ENCODE measurements at places on chromosomes 4 and X.

DNA sequence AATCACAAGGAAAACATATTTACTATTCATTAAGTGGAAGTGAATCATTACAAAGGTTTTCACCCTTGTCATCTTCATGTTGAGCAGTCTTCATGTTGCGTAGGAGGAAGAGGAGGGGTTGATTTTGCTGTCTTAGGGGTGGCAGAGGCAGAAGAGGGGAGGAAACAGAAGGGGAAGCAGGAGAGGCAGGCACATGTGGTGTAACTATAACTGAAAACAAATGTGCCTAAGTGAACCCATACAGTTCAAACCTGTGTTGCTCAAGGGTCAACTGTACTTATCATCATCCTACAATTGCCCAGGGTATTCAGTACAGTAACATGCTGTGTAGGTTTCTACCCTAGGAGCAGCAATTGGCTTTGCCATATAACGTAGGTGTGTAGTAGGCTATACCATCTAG lies 47.2 kb downstream of the SYNPO2 start:
- DNase-seq = no peak

DNA sequence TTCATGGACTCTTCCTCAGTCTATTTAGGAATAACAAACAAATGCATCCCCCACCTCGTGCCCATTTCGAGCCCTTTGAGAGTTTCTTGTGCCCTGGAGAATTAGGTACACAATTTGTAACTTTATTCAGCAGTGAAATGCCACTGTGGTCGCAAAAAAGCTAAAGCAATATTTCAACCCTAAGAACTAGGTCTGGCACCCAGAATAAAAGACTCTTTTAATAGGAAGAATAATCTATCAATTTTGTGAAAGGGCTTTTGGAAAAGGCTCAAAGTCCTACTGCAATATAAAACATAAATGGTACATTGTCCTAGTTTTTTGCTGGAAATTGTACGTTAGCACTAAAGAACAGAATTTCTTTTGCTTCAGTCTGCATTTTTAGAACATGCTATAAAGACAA lies 304.6 kb upstream of the TENM3 start:
- DNase-seq = no peak

DNA sequence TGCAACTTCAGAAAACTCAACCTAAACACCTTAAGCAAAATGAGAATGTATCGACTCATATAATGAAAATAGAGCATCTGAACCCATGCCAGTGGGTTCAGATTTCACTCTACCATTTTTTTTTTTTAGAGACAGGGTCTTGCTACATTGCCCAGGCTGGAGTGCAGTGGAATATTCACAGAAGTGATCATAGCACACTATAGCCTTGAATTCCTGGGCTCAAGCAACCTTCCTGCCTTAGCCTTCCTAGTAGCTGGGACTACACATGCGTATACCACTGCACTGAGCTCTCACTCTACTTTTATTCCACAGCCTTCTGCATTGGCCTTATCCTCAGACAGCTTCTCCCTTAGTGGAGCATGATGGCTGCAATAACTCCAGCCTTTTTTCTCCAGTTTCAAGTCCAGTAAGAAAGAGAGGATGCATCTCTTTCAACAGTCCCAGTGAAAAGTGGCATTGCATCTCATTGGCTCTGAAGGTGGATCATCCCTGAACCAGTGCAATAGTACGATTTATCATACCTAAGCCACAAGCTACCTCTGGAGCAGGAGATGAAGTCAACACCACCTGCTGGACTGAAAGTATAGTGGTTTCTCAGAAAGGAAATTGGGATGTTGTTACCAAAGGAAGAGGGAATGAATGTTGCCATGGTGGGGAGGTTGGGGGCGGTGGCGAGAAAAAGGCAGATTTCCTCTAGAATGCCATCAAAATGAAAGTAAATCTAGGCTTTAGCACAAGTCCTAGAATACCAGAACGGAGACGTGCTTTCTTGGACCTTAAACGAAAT lies 2.0 kb upstream of the SOD3 start:
- no peak for DNase-seq

GRCh38 chrX:84118315-84118714 lies 69.7 kb downstream of the RPS6KA6 start:
- DNase-seq = no peak

DNA sequence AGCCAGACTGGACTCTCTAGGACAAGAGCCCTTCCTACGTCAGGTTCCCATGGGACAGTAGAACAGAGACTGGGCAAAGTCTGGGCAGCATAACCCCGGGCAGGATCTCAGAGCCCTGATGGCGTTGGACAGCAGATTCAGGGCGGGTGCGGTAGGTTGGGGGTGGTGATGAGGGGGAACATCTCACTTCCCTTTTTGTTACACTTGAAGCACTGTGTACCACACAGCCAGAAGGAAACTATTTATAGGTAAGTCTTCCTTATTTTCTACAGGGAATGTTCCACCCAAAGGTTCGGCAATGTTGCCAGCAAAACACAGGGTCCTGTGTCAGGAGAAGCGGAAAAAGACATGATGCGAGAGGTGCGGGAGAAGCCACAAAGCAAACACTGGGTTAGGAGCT lies 54.3 kb downstream of the TSC22D3 start:
- no peak for DNase-seq

GRCh38 chr4:169314906-169315305 lies 44.1 kb upstream of the SH3RF1 start:
- DNase-seq = peak; percentile 40

DNA sequence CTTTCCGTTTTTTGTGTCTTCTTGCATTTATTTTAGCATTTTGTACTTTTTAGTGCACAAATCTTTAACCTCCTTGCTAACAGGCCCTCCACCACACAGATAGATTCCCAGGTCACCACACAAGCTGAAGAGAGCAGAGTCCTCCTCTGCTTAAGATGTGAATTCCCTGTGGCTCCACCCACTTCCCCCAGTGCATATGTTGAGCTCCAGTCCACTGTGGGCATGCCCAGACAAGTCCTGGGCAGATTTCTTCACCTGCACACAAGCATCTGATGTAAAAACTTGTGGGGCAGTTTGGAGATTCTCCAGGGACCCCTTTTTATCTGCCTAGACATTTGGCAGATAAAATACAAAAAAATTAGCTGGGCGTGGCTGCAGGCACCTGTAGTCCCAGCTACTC lies 19.8 kb upstream of the PASD1 start:
- no peak for DNase-seq

GRCh38 chrX:133953078-133953477 lies 32.3 kb downstream of the GPC3 start:
- DNase-seq = no peak

DNA sequence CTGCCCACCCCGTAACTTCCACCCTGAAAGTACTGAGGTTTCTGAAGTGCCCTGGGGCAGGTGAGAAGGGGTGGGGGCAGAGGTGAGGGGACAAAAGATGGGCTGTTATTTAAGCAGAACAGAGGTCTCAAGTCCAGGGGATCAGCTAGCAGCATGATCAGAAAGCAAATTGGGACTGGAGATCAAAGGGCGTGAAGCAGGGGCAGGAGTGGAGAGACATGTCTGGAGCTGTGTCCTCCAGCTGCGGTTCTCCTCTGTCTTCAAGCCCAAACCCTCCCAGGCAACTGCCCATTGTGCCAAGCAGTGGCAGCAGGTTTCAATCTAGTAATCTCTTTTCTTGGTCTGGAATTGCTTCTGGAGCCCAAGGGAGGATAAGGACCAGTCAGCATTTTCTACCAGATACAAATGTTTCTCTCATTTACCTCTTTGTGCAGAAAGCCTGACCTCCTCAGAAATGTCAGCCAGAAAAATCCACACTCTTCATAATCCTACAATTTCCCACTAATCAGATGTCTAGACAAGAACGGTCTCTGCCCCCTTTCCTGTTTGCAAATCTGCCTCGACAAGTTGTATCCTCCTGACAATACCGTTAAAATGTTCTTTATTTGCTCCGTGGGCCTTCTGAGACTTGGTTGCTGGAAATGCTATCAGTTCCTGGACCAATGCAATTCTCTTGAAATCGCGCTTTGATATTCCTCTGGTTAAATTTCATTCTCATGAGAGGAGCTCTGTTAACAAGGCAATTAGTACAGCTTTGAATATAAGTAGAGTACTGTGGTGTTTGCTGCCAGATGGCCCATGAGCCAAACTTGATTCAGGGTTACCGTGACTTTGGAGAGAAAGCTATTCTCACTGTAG lies 23.2 kb upstream of the RASL11B start:
- no peak for DNase-seq

GRCh38 chr4:152072001-152072485 lies 311.2 kb upstream of the GATB start:
- no peak for DNase-seq

GRCh38 chr4:152971053-152971452 lies 34.9 kb downstream of the FHDC1 start:
- DNase-seq = no peak

DNA sequence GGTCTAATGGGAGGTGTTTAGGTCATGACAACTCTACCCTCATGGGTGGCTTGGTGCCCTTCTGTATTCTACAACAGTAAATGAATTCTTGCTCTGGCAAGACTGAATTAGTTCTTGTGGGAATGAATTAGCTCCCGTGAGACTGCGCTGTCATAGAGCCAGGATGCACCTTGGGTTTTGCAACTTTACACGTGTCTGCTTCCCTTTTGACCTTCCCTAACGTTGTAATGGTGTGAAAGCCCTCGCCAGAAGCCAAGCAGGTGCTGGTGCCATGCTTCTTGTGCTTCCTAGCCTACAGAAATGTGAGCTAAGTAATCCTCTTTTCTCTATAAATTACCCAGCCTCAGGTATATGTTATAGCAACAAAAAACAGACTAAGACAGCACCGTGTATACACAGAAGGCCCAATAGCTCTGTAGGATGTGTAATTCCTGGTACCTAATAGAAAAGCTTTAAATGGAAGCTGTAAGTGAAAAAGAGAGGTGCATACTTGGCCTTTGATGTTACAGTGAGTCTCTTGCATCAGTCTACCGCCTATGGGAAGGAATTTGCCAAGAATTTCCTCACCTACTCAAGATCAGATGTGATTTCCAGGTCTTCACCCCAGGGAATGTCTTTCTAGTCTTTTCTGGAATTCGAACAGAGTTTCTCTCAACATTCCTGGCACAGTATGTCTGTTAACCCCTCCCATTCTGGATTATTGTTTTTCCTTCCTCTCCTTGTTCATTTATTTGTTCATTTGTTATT lies 3.2 kb upstream of the ENPEP start:
- no peak for DNase-seq

DNA sequence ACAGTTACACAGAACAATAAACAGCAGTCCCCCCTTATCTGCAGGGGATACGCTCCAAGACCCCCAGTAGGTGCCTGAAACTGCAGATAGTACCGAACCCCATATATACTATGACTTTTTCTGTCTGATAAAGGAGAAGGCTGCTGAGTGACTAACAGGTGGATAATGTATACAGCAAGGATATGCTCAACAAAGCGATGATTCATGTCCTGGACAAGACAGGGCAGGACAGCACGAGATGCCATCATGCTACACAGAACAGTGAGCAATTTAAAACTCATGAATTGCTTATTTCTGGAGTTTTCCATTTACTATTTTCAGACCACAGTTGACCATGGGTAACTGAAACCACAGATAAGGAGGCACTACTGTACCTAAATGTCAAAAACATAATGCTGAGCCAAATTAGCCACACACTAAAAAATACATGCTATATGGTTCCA lies 76.1 kb downstream of the MANBA start:
- DNase-seq = no peak

DNA sequence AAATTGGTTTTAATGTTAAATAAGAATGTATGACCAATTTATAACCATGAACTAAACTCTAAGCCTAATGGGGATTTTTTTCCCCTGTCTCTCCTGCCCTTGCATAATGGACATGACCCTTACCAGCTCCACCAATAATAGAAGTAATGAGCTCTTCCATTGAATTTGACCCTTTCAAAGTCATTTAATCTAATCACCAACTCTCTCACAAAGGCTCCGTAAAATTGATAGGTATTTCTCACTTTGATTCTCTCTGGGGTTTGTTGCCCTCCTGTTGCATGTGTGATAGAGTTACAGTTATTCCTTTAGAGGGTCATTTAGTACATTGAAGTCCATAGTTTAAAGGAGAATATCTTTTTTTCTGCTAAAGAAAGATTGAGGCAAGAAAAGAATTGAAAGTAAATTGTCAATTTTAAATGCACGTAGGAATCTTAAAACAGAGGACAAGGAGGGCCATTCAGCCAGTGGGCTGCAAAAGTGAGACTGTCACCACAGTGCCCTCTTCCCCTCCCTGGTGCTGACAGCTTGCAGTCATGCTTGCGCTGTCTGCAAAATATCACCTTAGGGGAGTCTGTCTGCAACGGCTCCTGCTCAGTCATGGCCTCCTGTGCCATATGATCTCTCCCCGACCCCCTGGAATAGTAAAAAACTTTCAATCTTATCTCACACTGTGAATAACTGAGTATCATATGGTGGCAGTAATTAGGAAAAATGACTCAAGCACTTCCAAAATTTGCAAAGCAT lies 307.5 kb upstream of the GNPDA2 start:
- no peak for DNase-seq

DNA sequence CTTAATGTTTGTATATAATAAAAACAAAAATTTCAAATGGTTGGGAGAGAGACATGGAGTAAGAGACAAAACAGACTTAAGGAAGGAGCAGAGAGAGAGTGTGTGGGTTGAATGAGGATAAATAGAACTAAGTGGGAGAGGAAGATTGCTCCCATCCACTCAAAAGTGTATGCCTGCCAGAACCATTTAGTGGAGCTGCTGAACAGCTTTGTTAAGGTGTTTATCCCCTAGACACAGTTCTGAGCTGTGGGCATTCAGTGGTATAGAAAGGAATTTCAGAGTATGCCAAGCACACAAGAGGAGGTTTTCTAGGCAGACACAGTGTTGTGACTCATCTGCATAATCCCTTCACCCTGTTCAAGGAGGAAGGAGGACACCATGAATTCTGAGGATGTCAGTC lies 508.6 kb upstream of the EPHA5 start:
- DNase-seq = no peak

GRCh38 chrX:41275661-41276609 lies 58.0 kb upstream of the DDX3X start:
- DNase-seq = peak; percentile 42

GRCh38 chr4:23373261-23373660 lies 516.6 kb downstream of the PPARGC1A start:
- no peak for DNase-seq

DNA sequence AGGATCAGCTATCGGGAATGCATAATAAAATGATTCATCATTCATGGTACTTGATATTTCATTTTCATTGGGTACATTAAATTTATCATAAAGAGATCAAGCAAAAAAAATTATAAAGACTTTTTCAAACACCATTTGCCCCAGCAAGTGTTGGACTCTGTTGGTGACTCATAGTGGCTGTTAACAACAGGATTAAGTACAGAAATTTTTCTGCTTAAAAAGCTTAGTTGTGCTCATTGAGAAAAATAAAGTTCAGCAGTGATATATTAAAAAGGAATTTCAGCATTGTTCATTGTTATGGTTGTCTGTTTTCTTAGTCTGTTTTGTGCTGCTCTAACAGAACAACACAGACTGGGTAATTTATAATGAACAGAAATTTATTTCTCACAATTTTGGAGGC lies 86.2 kb upstream of the PCDH10 start:
- DNase-seq = no peak

DNA sequence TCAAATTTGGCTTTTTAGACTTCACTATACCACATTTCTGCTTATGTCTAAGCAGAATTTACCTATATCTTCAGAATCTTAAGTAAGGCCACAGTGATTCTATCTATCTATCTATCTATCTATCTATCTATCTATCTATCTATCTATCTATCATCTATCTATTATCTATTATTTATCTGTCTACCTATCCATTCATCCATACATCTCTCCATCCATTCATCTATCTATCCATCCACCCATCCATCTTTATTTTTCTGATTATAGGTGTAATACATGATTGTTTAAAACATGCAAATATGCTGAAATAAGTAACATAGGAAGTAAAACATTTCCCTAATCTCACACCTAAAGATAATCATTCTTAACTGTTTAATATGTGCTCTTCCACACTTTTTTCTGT lies 18.8 kb downstream of the ADGRG4 start:
- DNase-seq = no peak

GRCh38 chr4:3186609-3187008 lies 62.4 kb upstream of the MSANTD1 start:
- no peak for DNase-seq

All from hippocampal formation (tissue), 2 donors.